Islet precursor cell (in vitro differentiated cells): ENCODE measurements at places on chromosomes 6 and 20.
A peak's percentile ranks its signal among the peaks of the same experiment; 100 is the strongest.

- DNase-seq = no peak
Observed at GRCh38 chr6:166957087-166957804, 896 bp upstream of the RNASET2 start.

GRCh38 chr6:149923327-149923986 is 536 bp upstream of the RAET1G start:
- no peak for DNase-seq

GRCh38 chr6:12324748-12325147 is 34.6 kb downstream of the EDN1 start:
- DNase-seq = peak; percentile 80

GRCh38 chr6:1113916-1114540 is 197.9 kb upstream of the FOXQ1 start:
- no peak for DNase-seq

DNA sequence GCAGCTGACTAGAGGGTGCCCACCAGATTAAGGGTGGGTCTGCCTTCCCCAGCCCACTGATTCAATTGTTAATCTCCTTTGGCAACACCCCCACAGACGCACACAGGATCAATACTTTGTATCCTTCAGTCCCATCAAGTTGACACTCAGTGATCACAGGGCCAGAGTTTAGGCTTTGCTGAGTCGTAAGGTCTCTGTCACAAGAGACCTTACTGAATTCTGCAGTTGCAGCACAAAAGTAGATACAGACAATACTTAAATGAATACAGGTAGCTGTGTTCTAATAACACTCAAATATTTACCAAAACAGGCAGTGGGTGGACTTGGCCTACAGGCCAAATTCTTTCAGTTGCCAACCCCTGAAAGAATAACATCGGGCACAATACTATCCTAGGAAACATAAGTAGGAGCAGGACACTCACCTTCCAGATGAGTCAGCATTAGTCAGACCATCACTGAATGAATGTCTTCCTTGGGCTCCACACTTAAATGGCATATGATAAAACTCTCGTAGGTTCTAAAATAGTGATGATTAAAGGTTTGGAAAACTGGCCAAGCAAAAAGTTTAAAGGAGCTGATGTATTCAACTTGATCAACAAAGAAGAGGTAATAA is 190.0 kb downstream of the UBE3D start:
- DNase-seq = no peak

GRCh38 chr6:18823782-18824386 is 436.7 kb downstream of the RNF144B start:
- DNase-seq = peak; percentile 71

DNA sequence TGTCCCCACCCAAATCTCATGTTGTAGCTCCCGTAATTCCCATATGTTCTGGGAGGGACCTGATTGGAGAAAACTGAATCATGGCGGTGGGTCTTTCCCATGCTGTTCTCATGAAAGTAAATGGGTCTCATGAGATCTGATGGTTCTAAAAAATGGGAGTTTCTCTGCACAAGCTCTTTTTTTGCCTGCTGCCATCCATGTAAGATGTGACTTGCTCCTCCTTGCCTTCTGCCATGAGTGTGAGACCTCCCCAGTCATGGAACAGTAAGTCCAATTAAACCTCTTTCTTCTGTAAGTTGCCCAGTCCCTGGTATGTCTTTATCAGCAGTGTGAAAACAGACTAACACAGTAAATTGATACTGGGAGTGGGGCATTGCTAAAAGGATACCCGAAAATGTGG is 1218.4 kb upstream of the CITED2 start:
- no peak for DNase-seq

- DNase-seq = no peak
Observed at GRCh38 chr6:73078333-73078862, 146.9 kb downstream of the KHDC1L start.

DNA sequence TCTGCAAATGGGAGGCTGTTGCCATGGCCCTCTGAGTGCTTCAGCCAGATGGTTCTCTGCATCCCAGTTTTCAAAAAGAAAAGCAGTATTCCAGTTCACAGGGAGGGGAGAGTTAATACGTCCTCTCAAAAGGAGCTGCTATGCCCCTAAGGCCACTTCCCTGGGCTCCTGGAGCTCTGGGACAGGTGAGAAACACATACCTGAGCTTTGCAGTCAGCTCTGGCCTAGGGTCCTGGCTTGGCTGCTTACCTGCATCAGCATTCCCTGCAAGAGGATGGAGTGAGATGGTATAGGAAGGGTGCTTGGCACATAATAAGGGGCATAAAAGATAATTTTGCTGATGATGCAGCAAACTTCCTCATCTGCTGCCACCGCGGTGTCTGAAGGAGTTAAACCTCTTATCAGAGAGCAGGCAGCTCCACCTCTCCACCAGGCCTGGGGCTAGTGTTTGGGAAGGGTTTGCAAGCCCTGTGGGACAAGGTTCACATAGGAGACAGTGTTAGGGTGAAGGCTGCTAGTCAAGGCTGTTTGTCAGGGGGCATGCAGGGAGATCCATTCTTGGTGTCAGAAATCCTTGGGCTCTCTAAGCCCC is 62.7 kb downstream of the SLC24A3 start:
- peak; percentile 68 for DNase-seq

DNA sequence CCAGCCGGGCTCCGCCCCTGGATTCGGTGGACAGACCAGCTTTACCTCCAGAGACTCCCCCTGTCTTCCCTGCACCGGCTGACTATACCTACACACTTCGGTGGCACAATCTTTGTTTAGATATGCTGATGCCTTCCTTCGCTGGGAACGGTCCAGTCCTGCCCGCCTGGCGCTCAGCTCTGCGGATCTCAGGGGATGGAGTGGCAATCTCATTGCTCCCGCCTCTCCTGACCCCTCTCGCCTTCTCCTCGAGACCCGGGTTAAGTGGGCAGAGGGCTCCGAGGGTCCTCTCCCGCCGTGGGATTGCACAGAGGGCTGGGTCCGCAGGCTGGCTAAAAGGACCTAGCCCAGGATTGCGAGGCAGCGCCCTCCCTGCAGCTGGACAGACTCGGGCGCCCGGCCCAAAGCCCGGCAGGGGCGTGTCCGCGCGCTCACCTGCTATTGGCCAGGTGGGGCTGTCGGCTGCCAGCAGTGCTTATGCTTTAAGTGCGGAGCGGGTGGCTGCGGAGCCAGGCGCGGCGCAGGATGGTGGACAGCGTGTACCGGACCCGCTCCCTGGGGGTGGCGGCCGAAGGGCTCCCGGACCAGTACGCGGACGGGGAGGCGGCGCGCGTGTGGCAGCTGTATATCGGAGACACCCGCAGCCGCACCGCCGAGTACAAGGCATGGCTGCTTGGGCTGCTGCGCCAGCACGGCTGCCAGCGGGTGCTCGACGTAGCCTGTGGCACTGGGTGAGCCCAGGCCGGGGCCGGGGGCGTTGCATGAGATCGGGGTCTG is at the start of gene GNMT:
GNMT (plus strand) TSS at position 512 of the 777 bp plus-strand sequence; CDS start at position 526, 14 bp downstream.
- DNase-seq = peak; percentile 91

DNA sequence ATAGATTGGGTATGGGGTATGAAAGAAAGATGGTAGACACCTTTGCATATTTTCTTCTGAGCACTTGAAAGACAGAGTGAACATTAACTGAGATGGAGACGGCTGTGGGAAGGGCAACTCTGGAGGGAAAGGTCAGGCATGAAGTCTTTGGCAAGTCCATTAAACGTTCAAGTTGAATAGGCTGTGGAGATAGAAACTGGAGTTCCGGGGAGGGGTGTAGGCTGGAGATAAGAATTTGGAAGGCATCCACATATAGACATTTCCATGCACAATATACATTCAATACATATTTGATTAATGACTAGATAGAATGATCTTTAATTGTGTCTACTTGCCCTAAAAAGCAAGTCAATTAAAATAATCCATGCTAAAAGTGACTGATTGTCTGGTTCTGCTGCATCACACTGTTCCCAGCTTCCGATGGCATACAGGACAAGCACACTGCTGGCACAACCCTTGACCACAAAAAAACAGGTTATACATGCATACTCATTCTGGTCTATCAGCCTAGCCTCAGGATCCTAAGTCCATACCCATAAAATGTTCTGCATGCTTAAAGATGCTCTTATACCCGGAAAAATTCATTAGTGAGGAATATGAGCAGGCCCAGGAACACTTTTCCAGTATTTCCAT is 1.9 kb upstream of the MYLK4 start:
- no peak for DNase-seq

DNA sequence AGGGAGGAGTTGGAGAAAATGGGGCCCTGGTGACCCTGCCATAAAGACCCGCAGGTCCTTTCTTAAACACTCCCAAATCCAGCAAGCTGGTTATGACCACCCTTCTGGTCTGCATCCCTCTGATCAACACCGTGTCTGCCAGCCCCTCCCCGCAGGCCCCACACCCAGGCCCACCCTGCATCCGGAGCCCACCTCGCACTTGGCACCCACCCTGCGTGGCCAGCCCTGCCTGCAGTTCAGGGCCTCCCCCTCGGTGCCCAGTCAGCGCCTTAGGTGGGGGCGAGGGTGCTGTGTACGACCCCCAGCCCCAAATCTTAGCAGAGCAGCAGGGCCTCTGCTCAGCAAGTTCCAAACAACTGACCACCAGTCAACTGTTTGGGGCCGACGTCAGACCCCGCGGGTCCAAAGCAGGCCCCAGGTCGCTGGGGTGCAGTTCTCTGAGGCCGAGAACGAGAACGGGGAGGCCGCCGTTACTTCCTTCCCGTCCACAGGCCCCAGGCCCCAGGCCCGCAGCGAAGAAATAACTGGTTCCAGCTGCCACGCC is 1.2 kb downstream of the ACSS1 start:
- DNase-seq = no peak

DNA sequence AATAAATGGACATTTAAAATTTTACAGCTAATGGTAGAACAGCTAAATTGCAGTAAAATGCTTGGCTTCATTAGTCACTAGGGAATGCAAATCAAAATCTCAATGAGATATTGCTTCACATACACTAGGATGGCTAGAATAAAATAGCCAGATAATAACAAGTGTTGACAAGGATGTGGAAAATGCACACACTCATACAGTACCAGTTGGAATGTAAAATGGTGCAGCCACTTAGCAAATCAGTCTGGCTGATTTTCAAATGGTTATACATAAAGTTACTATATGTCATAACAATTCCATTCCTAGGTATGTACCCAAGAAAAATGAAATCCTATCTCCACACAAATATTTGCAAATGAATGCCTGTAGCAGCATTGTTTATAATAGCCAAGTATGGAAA is 452.1 kb downstream of the HDGFL1 start:
- no peak for DNase-seq

DNA sequence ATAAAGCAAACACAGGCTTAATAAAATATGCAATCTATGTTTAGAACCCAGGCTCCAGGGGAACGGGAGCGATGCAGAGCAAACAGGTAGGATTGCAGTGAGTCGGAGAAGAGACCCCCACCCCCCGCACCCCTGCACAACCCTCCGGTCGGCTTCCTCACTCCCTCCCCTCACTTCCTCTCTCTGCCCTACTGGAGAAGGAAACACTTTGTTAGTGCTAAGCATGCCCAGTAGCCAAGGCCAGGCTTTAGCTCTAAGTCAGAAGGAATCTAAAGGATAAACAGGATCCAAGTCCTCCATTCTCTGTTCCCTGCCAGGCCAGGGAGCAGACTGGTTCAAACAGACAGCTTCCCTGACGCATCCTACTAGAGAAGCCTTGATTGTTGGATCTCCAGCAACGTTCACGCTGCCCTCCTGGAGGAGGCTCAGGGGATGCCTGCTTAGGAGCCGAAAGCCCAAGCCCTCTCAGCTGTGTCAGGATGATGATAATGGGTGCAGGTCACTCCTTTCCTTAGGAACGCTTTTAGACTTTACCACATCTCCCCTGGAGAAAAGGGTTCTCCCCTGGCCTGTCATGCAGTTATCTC is 14.7 kb downstream of the FOXQ1 start:
- no peak for DNase-seq

DNA sequence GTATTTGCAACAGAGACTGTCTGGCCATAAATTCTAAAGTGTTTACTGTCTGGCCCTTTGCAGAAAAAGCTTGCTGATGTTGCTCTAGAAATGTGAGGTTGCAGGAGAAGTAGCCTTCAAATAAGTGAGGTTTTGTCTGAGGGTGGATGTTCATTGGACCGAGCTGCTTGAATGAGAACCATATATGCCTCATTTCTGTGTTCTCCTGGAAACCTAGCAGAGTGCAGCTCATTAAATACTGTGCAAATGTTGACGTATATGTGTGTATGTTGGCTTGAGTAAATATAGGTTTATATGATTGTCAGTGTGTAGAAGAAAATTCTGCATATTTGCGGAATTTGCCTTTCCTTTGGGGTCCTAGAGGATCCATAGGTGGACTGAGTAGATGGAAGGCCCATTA is 39.0 kb downstream of the CHMP4B start:
- no peak for DNase-seq

- no peak for DNase-seq
Observed at GRCh38 chr6:62445521-62445920, 159.5 kb upstream of the KHDRBS2 start.

DNA sequence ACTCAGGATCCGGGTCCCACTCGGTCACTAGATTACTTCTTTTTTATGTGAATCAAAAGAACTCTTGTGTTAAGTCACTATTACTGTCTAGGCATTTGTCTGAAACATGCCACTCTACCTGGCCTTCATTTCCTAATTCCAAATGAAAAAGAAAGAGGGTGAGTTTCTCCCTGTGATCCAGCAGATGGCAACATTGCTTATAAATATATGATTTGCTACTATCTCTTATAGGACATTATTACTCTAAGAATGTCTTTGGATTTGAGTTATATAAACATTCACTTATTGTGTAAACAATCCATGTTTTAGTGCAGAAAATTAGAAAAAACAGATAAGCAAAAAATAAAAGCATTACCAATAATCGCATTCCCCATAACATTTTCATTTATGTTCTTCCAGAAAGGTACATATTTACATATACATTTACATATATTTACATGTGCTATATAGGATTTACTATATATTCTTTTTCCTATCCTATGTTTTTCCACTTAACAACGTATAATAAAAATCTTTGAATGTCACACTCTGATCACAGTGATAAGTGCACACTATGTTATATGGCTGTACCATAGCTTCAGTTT is 66.9 kb downstream of the FAXC start:
- DNase-seq = no peak

- no peak for DNase-seq
Observed at GRCh38 chr20:31489152-31489551, 14.1 kb downstream of the REM1 start.

- peak; percentile 76 for DNase-seq
Observed at GRCh38 chr6:106547601-106548453, 81.5 kb downstream of the RTN4IP1 start.

GRCh38 chr6:3209114-3210023 is 18.1 kb downstream of the TUBB2B start:
- DNase-seq = peak; percentile 99

GRCh38 chr6:160077526-160077925 is 44.1 kb upstream of the SLC22A1 start:
- DNase-seq = no peak

GRCh38 chr6:139539852-139540251 is 165.4 kb upstream of the CITED2 start:
- peak; percentile 92 for DNase-seq
